ENCODE measurements at places on chromosomes 3 and 15.

DNA sequence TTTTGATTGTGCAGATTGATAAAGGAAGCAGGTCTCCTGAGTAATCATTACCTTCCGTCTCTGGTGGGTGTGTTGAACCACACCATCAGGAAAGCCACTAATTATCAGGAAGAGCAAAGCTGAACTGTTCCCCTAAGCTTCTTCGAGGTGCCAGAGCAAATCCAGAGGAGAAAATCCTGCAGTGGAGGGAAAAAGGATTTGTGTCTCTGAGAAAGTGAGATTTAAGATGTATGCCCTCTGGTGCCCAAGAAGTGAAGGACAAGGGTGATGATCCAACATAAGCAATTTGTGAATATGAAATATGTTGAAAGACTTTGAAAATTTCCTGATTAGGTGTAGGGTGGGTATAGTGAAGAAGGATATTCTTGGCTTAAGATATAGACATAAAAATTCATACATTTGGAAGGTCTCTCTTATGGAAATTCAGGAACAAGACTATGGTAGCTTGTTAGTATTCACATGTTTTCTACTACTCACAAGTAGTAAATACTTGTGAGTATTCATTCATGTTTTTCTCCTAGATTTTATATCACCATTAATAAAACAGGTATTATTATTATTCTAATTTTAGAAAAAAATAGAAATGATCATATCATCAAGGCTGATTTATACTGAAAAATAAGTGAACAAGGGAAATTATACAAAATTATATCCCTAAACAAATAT is 34.8 kb downstream of the COMMD2 start:
- DNase-seq: no peak

DNA sequence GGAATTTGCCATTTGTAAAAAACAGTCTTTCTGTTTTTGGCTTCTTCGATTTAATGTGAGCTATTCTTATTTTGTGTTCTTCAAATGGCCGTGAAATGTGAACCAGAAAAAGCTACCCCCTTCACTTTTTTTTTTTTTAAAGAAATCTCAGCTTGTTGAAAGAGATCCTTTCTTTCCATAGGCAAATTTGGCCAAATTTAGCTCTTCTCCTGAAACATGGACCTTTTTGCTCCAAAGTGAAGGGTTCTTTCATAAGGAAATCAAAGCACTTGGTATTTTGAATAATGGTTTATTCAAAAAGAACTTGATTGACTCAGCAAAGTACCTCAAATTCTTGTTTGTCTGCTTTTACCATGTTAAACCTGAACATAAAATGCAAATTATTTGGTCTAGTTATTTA is 10.1 kb downstream of the RCN2 start:
- no peak for DNase-seq

- DNase-seq: no peak
Observed at GRCh38 chr15:57640930-57641682, 49.4 kb downstream of the MYZAP start.

- no peak for DNase-seq
Observed at GRCh38 chr15:45130291-45131000, 652 bp downstream of the DUOX1 start.

DNA sequence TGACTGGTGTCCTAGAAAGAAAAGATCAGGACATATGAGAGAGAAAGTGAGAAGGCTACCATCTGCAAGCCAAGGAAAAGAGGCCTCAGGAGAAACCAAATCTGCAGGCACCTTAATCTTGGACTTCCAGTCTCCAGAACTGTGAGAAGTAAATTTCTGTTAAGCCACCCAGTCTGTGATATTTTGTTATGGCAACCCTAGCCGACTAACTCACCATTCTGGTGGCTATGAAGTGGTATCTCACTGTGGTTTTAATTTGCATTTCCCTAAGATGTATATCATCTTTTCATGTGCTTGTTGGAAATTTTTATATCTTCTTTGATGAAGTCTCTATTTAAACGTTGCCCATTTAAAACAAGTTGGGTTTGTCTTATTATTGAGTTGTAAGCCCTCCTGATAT is 40.6 kb downstream of the ILDR1 start:
- no peak for DNase-seq

GRCh38 chr3:34859746-34860145 is 779.6 kb upstream of the ARPP21 start:
- no peak for DNase-seq

DNA sequence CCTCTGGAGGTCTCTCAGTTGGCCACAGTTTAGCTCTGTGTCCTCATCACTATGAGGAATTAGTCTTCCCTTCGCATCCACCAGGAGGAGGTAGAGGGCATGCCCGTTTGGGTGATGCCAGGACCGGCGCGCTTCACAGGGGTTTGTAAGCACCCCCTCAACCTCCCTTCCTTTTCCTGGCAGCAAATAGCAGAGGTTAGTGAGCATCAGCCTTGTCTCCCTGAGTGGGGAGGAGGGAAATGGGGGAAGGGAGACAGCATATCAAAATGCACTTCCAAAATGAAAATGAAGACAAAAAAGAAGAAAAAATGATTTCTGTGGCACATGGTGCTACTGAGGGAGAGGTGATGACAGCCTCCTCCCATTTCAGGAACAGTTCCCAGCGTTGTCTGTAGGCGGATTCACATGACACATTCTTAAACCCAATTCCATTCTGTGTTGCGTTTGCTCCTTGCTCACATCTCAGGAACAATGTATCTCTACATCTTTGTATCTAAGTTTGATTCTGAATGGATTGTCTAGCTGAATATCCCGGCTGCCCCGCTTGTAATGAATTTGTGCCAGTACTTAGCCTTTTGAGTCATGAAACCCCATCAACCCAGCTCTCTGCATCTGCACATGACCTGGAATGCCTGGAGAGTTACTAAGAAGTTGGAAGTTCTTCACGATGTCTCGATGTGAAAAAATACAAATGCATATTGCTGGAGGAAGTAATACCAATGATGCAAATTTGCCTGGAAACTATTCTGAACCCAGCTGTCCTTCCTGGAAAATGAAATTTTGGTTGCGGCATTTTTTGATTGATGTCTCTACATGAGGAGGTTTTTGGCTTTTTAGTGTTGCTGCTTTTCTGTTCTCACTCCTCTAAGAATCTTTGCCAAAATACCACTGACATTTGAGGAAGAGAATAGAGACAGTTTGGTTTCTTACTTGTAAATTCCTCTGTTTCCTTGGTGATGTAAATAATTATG is 45.2 kb downstream of the TYRO3 start:
- DNase-seq: no peak

DNA sequence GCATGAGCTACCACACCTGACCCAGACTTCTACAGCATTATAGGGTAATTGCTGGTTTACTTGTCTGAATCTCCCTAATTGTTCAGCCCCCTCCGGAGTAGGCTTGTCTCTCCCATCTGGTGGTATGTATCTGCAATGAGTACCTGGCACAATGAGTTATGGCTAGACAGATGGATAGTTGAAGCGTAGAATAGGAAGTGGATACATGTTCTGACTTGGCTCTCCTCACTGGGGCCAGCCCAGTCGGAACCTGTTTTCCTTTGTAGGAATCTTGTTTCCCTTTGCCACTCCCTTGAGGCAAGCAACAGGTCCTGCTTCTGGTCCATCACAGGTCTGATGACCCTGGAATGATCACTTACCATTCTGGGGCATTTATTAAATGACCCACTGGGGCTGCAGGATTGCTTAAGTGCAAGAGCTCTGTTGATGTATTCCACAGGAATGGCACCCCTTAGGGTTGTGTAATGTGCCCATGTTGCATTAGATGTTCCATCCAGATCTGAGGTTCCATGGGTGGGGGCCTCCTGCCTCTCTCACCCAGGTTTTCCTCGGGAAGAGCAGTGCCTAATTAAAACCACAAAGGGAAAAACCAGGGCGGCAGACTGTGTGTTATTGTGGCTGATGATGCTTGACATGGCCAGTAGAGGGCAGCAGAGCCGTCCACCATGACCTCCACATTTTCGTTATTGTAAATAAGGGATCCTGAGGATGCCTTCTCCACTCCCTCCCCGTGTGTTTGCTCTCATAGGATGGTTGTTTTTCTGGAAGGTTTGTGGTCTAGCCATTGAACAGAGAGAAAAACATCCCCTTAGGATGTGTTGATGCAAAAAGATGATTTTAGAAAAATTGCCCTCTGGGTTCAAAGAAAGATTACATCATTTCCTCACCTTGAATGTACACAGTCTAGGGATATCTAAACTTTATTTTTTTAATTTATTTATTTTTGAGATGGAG is 58.0 kb downstream of the CMTM8 start:
- no peak for DNase-seq

- DNase-seq: no peak
Observed at GRCh38 chr15:85028416-85028815, 46.8 kb downstream of the PDE8A start.

- DNase-seq: no peak
Observed at GRCh38 chr15:62421289-62421688, 256.2 kb upstream of the C2CD4B start.

DNA sequence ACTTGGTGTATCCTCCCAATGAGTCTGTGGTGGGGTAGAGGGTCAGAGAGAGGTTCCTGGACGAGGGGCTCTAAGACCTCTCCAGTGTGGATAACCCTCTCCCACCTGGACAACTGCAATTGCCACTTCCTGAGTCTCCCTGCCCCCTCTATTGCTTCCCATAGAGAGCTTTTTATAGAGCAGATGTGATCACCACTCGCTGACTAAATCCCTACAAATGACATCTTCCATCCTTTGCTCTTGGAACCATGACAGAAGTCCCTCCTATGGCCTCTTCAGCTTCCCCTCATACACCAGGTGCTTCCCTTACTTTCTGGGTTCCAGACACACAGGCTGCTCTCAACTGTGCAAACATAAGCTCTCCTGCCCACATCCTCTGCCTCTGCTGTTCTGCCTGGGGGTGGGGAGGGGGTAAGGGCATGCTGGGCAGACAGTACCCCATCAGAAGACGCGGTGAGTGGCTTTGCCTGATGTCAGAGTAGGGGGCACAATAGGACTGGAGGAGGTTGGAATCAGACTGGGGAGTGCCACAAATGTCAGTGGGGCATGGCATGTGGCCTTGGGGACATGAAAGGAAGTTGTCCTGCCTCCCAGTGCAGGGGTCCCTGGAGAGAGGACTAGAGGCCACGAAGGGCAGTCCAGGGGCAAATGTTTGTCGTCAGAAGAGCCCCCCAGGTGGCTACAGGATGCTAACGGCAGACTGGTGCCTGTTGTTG is 15.2 kb downstream of the ITIH3 start:
- no peak for DNase-seq

DNA sequence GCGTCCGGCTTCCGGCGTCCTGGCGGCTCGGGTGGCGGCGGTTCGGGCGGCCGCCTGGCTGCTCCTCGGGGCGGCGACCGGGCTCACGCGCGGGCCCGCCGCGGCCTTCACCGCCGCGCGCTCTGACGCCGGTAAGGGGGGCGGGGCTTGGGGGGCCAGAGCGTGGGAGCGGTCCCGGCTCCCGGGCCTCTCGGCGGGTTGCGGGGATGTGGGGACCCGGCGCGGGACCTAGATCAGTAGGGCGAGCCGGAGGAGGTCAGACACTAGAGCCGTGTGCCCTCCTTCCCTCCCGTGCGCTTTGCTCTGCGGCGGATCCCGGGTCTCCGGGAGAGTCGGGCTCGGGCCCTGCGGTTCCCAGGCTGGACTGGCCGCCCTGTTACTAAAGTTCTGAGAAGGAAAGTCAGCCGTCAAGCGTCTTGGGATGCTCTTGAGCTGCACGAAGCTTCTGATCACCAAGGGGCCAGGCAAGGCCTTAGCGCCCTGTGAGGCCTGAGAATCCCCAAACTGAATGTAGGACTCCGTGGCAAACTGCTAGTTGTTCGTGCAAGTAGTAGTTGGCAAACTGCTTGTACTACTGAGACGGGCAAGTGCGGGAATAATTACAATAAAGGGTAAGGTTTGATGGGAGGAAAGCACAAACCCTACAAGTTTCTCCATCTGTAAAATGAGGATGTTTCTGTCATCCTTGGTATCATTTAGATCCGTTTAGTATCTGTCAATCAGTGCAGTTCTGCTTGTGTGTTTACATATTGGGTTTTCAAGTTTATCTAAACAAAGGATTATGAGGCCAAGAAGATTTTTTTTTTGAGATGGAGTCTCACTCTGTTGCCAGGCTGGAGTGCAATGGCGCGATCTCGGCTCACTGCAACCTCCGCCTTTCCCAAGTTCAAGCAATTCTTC is 587 bp downstream of the PIGX start:
- DNase-seq: peak; percentile 42

DNA sequence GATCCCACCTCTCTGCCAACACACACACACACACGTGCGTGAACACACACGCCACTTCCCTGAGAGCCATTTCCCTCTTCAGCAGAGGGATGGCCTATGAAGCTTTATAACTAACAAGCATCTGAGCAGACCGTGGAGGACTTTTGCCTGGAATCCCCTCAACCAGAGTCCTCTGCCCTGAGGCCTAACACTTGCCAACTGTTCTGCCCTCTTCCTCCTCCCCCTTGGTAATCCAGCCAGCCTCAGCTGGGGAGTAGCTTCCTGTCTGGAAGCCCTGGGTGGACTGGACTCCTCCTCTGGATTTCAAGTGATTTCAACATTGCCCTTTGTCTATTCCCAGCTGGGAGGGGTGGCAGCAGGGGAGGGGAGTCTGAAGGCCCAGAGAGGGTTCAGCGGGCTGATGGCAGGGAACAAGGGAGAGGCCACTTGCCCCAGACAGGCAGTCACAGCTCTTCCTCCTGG is 68.4 kb upstream of the HACD2 start:
- no peak for DNase-seq

GRCh38 chr15:74444106-74445062 is 10.6 kb upstream of the SEMA7A start:
- DNase-seq: no peak

- DNase-seq: no peak
Observed at GRCh38 chr3:71056327-71056726, 527.2 kb downstream of the FOXP1 start.

DNA sequence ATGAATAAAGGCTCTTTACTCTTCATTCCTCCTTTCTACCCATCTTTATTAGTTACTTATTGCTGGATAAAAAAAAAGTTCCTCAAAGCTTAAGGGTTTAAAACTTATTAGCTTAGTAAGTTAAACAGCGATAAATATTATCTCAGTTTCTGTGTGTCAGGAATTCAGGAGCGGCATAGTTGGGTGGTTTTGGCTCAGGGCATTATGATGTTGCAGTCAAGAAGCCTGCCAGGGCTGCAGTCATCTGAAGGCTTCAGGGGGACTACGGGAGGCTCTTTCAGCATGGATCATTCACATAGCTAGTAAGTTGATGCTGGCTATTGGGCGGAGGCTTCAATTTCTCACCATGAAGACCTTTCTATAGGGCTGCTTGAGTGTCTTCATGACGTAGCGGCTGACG is 1.9 kb upstream of the DLG1 start:
- no peak for DNase-seq
